ENCODE measurements at places on chromosomes 3 and 15.

DNA sequence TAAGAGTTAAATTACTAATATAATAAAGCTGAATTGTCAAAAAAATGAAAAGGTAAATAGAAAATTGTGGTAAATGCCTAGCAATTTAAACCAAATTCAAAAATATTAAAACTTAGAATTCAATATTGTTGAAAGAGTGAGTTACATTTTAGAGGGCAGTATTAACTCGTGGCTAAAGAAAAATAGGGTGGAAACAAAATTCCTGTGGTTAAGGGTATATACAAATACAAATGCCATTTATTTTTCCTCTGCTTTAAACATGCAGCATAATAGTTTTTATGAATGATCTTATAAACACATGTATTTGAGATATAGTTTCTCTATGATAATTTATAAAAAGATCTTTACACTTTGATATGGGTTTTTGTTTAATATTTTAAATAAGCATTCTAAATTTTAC is 79.0 kb downstream of the NEDD4 start:
- no peak overlapping the region for H3K27ac ChIP-seq
- no peaks in the 10 kb centered on the region for H3K4me1 ChIP-seq
- H3K27me3 ChIP-seq = no peaks in the 10 kb centered on the region
- H3K36me3 ChIP-seq = no peaks in the 10 kb centered on the region
- H3K4me3 ChIP-seq = no peak overlapping the region

- no peaks in the 10 kb centered on the region for H3K36me3 ChIP-seq
- no peak for DNase-seq
- H3K27ac ChIP-seq = no peak overlapping the region
- no peak overlapping the region for H3K4me3 ChIP-seq
Observed at GRCh38 chr15:33448961-33449606, 138.3 kb downstream of the RYR3 start.

DNA sequence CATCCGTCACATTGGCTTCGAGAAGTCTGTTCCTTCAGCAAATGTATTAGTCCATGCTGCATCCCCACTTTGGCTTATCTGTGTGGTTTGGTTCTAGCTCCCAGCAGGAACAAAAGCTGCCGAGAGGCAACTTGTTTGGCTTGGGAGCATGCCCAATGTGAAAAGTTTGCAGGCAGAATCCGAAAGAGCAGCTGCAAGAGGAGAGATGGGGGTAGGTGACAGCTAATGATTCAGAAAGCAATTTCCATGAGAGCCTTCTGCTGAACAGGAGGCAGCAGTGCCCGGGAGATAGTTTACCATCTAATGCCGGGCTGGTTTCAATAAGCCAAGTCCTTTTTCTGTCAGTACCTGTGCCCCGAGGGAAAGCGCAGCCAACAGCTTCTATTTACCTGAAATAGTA is 60.2 kb downstream of the GRM7 start:
- no peaks in the 10 kb centered on the region for H3K27me3 ChIP-seq
- H3K36me3 ChIP-seq = no peaks in the 10 kb centered on the region
- H3K4me1 ChIP-seq = no peaks in the 10 kb centered on the region
- DNase-seq = no peak
- H3K27ac ChIP-seq = no peak overlapping the region

- H3K4me1 ChIP-seq = peaks cover under 1% of the 10 kb centered on the region
- H3K27ac ChIP-seq = no peak overlapping the region
- H3K27me3 ChIP-seq = no peaks in the 10 kb centered on the region
- no peaks in the 10 kb centered on the region for H3K36me3 ChIP-seq
Observed at GRCh38 chr3:192861972-192862371, 55.7 kb downstream of the MB21D2 start.

DNA sequence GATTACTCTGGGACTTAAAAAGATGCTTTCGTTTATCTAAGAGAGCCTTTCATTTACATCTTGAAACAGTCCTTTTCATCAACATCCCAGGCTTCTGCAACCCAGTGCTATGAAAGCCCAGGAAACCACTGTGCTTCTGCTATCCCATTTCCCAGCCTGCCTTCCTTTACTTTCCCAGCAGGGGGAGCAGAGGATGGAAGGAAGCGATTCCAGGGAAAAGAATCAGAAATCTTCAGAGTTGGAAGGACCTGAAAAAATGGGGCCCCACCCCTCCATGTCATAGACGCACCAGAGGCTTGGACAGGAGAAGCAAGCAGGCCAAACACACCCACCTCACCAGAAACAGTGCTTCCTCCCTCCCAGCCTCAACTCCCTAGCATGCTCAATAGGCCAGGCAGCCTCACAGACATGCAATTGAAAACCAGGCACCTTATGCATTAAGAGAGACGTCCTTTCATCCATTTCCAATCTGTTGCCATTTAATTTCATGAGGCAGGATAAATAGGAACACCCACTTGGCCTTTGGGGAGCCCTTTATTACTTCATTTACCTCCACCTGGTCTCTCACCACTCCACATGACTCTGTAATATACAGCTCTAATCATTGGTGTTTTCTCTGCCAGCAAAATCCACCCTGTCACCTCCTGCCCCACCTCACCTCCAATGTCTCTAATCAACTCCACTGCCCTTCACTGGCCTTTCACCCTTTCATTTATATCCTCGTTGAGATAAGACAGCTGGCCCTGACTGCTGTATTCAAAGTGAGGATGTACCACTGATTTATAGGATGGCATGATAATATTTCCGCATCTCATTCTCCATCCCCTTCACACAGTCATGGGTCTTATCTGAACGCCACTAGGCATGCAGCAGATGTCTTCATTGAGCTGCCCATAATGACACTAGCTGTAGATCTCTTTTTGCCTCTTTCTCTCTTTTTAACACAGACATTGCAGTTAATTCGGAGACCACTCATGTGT is 583.9 kb downstream of the NTRK3 start:
- no peaks in the 10 kb centered on the region for H3K4me1 ChIP-seq
- no peaks in the 10 kb centered on the region for H3K27me3 ChIP-seq
- H3K27ac ChIP-seq = no peak overlapping the region
- DNase-seq = peak; percentile 50
- H3K36me3 ChIP-seq = no peaks in the 10 kb centered on the region

- peaks cover 5% of the 10 kb centered on the region for H3K36me3 ChIP-seq
- H3K27me3 ChIP-seq = no peaks in the 10 kb centered on the region
- no peak overlapping the region for H3K4me3 ChIP-seq
- peaks cover 7% of the 10 kb centered on the region for H3K4me1 ChIP-seq
Observed at GRCh38 chr3:38500688-38501417, 4.7 kb downstream of the EXOG start.

DNA sequence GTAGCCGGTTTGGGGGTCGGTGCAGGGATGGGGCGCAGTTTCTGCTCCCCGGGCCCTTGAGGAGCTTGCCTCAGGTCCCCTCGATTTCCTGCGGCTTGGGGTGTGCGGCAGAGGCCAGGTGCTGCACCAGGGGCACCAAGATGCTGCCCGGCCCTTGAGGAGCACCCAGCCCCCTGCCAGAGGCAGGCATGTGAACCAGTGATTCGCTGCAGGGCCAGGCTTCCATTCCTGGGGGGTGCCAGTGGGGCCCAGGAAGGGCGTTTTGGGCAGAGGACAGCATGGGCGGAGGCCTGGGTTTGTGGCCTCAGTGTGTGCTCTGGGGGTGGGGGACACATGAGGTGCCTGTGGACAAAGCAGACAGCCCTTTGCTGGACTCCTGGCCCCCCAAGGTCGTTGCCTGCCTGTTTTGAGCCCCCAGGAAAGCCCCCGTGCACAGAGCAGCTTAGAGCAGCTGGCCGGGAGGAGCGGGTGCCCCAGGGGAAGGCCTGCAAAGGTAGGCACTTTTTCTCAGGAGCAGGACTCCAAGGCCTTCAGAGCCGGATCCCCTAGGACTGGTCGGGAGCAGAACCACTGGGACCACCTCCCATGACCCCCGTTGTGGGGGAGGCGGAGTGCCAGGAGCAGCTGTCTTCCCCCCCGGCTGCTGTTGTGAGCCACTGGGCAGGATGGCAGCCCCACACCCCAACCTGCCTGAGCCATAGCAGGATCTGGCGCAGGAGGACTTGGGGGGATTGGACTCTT is 1.6 kb downstream of the PLXNA1 start:
- no peak for DNase-seq
- no peaks in the 10 kb centered on the region for H3K27me3 ChIP-seq
- no peaks in the 10 kb centered on the region for H3K36me3 ChIP-seq
- peak overlapping the region; percentile 91 for H3K4me3 ChIP-seq
- H3K4me1 ChIP-seq = peaks cover 19% of the 10 kb centered on the region
- peak overlapping the region; percentile 27 for H3K27ac ChIP-seq

DNA sequence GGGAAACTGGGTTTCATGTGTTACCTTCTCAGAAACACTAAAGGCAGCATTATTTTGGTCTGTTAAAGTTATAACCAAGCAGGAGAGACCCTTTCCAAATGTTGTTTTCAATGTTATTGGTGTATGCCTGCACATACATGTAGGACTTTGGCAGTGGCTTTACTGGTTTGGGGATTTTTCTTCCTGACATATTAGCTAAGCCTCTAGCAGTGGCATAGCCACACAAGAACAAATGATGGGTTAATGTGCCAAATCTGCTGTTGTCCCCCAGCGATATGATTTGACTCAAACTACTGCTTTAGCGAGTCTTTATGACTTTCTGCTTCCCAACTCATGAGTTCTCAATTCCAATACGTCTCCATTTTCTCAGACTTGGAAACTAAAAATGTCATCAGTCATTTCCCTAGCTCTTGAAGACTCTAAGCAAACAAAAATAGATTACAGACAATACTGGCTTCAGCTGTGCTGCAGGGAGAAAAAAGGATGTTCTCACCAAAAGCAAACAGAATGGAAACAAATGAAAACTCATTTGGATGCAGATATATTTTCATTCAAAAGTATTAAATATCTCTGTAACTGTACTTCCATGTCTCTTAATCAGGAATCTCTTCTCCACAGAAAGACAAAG is 29.6 kb downstream of the TPM1 start:
- no peak for DNase-seq
- no peak overlapping the region for H3K4me3 ChIP-seq
- no peak overlapping the region for H3K27ac ChIP-seq
- H3K36me3 ChIP-seq = no peaks in the 10 kb centered on the region

DNA sequence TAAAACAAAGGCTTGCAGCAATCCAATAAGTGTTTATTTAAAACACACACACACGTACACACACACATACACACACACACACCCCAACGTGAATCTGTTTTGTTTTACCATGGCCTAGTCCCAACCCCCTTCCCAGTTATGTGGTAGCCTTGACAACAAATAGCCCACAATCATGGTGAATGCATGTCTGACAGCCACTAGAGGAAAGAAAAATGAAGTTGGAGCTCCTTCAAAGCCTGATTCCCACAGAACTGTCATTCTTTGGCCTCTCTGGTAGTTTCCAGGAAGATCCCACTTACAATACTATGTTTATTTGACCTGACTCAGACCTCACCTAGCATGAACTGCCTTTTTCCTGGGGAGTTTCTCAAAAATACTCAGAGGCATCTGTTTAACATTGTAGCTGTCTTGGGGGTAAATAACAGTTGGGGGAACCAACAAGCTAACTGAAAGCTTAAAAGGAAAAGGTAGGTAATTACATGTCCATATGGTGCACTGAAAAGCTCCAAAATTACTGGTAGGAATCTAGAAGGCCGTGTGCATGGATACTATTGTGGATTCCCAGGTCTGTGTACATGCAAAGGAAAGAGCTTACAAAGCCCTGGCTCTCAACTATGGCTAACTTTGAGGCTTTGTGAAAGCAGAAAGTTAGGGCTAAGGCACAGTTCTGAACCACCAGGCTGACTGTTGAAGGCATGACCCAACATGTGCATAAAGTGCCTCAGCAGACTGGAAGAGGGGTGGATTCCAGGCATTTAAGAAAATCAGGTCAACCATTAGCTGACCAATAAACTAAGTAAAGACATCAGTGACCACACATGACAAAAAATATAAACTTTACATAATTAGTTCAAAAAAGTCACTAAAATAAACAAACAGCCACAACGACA is 65.3 kb downstream of the FAIM start:
- no peaks in the 10 kb centered on the region for H3K36me3 ChIP-seq
- H3K27me3 ChIP-seq = no peaks in the 10 kb centered on the region
- peak; percentile 28 for DNase-seq
- peaks cover 21% of the 10 kb centered on the region for H3K4me1 ChIP-seq
- H3K27ac ChIP-seq = no peak overlapping the region
- H3K4me3 ChIP-seq = no peak overlapping the region

- DNase-seq = no peak
- H3K4me1 ChIP-seq = peaks cover 5% of the 10 kb centered on the region
- no peaks in the 10 kb centered on the region for H3K27me3 ChIP-seq
- H3K4me3 ChIP-seq = no peak overlapping the region
- H3K36me3 ChIP-seq = no peaks in the 10 kb centered on the region
Observed at GRCh38 chr3:187021748-187022402, 91.5 kb downstream of the ST6GAL1 start.

- no peak overlapping the region for H3K4me3 ChIP-seq
- H3K27ac ChIP-seq = no peak overlapping the region
- H3K4me1 ChIP-seq = no peaks in the 10 kb centered on the region
- H3K36me3 ChIP-seq = no peaks in the 10 kb centered on the region
- no peaks in the 10 kb centered on the region for H3K27me3 ChIP-seq
Observed at GRCh38 chr3:102532901-102533300, 98.1 kb downstream of the ZPLD1 start.

DNA sequence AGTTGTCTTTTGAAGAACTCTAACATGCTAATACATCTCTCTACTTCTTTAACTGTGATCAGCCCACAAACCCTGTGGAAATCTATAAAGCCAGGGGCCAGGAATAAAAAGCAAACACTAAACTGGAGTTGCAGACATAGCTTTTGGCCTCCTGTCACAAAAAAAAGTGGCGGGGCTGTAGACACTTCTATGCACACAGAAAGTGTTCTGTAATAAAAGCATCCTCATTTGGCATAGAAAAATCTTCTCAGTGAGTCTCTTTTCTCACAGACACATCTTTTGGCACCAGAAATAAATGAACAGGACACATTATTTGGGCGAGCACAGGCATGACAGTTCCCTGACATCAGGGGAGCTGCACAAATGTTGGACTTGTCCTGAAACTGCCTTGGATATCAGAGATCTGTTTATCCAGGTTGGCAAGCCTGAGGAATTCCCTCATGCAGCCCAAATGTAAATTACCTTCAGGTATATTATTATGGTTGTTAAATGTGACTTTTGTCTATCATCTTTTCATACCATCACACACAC is 355.4 kb downstream of the FGF12 start:
- H3K27me3 ChIP-seq = no peaks in the 10 kb centered on the region
- no peaks in the 10 kb centered on the region for H3K36me3 ChIP-seq
- no peak overlapping the region for H3K27ac ChIP-seq
- no peak overlapping the region for H3K4me3 ChIP-seq
- no peaks in the 10 kb centered on the region for H3K4me1 ChIP-seq

- H3K36me3 ChIP-seq = no peaks in the 10 kb centered on the region
- no peaks in the 10 kb centered on the region for H3K4me1 ChIP-seq
- H3K27ac ChIP-seq = no peak overlapping the region
- H3K27me3 ChIP-seq = no peaks in the 10 kb centered on the region
Observed at GRCh38 chr3:21879184-21879886, 128.3 kb upstream of the ZNF385D start.

DNA sequence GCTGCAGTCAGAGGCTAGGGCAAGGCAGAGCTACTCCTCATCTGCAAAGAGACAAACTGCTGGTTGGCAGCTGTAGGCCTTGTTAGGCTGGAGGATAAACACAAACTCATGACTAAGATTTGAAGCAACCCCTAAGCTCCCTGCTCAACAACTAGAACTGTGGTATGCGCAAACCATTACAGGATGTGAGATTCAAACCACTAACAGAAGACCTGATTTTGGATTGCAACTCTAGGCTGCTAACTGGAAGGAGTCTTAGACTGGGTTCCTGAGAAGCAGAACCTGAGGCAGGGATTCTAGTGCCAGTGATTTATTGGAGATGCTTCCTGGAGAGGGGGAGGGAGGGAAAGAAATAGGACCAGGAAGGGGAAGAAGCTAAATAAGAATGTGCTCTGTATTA is 22.5 kb downstream of the CCR4 start:
- H3K27ac ChIP-seq = no peak overlapping the region
- DNase-seq = no peak
- H3K36me3 ChIP-seq = no peaks in the 10 kb centered on the region
- peaks cover 10% of the 10 kb centered on the region for H3K4me1 ChIP-seq
- H3K27me3 ChIP-seq = no peaks in the 10 kb centered on the region
- H3K4me3 ChIP-seq = no peak overlapping the region

All from hepatocyte (in vitro differentiated cells).